ENCODE measurements at places on chromosomes 16 and 17.

GRCh38 chr16:87305505-87306391 is 11.4 kb downstream of the C16orf95 start:
- no peak for DNase-seq

- DNase-seq, result no peak
Observed at GRCh38 chr17:4520894-4521600, 22.4 kb downstream of the SPNS2 start.

DNA sequence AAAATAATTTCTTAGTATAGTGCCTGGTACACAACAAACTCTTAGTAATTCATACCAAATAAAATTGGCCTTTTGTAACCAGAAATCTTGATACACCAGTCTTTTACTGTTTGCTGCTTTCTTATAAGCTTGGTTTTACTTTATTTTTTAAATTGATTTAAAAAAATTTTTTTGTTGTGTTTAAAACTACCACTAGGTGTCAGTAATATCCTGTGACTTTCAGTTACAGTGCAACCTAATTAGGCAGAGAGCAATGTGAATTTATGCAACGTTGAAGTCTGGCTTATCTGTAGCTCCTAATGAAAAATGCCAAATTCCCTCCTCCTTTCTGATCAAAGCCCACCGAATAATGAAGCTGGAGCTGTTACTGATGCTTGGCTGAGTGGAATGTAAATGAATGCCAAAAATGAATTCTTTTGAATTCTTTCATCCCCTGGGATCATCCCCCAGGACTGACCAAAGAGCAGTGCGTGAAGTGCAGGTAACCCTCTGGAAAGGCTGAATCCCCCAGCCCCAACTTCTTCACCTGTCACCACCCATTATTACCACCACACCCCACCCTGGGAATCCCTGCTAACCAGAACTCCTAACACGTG is 3.8 kb downstream of the ERCC4 start:
- DNase-seq, result peak; percentile 11

GRCh38 chr16:48370229-48370628 is 15.0 kb downstream of the SIAH1 start:
- DNase-seq, result no peak

GRCh38 chr16:14196011-14196410 is 124.9 kb downstream of the MRTFB start:
- no peak for DNase-seq

GRCh38 chr17:68310152-68310551 is 18.9 kb downstream of the ARSG start:
- DNase-seq, result no peak

GRCh38 chr17:55420776-55421178 is 858 bp downstream of the MMD start:
- no peak for DNase-seq

DNA sequence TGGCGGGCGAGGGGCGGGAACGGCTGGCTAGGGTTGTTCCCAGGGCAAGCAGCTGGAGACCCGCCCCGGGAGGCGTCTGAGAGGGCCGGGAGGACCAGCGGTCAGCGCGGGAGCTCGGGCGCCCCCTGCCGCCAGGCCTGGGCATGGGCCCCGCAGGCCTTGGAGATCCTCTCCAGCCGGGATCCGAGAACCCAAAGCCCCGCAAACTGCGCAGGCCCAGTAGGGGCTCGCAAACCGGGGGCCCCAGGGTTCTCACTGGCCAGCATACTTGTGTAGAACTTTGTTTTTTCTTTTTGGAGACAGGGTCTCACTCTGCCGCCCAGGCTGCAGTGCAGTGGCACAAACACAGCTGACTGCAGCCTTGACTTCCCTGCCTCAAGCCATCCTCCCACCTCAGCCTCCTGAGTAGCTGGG is 20.8 kb upstream of the ZNF423 start:
- no peak for DNase-seq

- DNase-seq, result no peak
Observed at GRCh38 chr17:15091825-15092224, 173.3 kb downstream of the PMP22 start.

DNA sequence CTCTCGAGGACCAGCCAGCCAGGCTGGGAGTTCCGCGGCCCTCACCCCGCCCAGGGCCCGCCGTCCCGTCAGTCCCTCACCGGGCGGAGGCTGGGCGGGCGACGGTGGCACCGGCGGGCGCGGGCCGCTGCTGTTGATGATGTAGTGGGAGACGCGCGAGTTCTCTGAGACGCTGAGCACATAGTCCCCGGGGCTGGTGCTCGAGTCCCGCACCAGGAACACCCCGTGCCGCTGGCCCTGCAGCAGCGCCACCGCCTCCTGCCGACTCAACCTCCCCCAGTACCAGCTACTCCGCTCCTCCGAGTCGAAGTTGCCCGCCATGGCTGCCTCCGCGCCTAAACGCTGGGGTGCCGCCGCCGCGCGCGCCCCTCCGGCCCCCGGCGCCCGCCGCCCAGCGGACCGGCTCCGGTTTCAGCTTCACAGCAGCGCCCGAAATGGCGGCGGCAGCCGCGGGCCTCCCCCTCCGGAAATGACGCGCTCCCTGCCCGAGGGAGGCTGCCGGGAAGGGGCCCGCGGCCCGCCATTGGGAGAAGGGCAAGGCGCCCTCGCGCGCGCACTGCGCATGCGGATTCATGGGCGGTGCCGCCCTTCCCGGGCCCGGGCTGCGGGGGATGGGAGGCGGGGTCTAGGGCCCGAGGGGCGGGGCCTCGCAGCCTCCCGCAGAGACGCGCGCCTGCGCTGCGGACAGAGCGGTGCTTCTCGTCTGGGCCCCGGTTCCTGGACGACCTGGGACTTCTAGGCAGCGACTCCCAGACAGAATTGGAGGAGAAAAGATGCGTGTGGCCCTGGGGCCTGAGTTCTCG is at the start of gene CRK:
CRK (minus strand) TSS at position 436 of the 803 bp plus-strand sequence; CDS start at position 321, 115 bp downstream.
- peak; percentile 77 for DNase-seq

GRCh38 chr16:10971560-10971961 is 27.2 kb downstream of the CLEC16A start:
- DNase-seq, result peak; percentile 40

DNA sequence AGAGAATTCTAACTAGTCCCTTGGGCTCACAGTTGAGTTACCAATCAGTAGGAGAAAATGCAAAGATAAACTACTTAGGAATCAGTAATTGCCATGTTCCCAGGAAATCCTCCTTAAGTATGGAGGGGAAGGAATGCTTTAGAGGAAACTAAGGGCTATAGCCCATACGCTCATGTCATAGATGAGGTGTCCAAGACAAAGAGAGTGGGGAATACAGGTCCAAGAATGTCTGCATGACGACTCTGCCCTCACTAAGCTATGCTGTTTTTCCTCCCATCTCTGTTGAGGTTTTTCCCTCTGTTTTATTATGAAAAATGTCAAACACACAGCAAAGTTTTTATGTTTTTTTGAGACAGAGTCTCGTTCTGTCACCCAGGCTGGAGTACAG is 16.0 kb downstream of the LDHD start:
- DNase-seq, result no peak

DNA sequence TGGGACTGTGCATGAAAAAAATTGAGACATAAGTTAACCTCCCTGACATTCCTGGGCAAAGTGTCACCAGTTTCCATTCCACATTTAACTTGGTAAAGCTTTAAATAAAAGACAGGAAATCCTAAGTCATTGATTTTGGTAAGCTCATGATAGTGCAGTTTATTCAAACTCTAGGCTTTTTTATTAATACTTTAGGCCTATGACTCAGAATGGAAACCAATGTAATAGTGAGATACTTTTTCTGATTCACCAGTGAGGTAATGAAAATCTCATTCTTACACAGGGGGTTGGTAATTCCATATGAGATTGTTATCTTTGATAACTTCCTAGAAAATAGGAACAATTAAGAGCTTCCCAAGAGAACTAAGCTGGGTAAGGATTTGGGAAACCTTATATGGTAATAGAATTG is 91.1 kb downstream of the NLK start:
- no peak for DNase-seq

DNA sequence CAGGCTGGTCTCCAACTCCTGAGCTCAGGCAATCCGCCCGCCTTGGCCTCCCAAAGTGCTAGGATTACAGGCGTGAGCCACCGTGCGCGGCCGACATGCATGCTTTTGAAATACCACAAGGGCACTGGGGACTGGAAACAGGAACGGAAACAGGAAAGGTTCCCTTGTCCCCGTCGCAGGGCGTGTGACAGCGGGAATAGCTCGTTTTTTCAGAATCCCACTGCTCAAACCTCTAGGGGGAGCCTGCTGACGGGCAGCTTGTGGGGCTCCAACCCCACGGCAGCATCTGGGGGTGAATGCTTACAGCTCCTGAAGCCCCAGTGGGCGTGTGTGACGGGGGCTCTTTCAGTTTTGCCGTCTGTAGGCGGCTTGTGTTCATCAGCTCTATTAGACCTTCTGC is 18.8 kb upstream of the ASGR2 start:
- DNase-seq, result no peak

DNA sequence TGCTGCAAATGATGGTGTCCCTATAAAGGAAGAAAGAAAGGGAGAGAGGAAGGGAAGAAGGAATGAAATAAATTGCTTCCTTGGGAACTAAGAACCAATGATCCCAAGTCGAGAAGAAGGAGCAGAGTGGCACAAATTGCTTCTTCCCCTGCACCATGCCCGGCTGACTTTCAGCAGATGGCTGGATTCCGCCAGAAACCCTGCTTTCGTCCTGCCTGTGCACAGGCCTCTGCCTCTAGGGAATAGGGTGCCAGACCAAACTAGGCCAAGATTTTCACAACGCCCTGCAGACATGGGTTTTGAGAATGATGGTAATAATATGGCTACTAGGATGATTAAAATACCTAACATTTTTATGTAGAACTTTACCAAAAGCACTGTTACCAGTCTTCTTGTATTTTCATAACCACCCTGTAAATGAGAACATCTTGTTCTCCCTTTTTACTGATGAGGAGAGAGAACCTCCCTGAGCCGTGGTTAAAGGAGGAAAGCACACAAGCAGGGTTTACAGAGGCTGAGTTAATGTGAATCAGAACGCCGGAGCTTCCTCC is 122.1 kb upstream of the HSBP1 start:
- DNase-seq, result no peak

- no peak for DNase-seq
Observed at GRCh38 chr17:40618754-40619625, 28.6 kb downstream of the SMARCE1 start.

DNA sequence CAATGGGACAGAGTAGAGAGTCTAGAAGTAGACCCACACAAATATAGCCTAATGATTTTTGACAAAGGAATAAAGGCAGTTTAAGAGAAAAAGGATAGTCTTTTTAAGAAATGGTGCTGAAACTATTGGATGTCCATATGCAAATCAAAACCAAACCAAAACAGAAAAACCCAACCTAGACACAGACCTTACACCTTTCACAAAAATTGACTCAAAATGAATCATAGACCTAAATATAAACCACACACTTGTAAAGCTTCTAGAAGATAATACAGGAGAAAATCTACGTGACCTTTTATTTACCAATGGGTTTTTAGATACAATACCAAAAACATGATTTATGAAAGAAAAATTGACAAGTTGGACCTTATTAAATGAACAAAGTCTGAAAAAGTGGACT is 66.4 kb upstream of the MPHOSPH6 start:
- DNase-seq, result no peak

- DNase-seq, result no peak
Observed at GRCh38 chr17:65978871-65979270, 213.1 kb downstream of the CEP112 start.

- DNase-seq, result no peak
Observed at GRCh38 chr17:72853440-72854415, 238.8 kb downstream of the SLC39A11 start.

GRCh38 chr17:36628576-36628975 is 27.2 kb downstream of the MRM1 start:
- no peak for DNase-seq

GRCh38 chr16:23222929-23223328 is 40.4 kb downstream of the SCNN1G start:
- no peak for DNase-seq

- DNase-seq, result no peak
Observed at GRCh38 chr17:39800540-39800939, 62.8 kb downstream of the GRB7 start.

DNA sequence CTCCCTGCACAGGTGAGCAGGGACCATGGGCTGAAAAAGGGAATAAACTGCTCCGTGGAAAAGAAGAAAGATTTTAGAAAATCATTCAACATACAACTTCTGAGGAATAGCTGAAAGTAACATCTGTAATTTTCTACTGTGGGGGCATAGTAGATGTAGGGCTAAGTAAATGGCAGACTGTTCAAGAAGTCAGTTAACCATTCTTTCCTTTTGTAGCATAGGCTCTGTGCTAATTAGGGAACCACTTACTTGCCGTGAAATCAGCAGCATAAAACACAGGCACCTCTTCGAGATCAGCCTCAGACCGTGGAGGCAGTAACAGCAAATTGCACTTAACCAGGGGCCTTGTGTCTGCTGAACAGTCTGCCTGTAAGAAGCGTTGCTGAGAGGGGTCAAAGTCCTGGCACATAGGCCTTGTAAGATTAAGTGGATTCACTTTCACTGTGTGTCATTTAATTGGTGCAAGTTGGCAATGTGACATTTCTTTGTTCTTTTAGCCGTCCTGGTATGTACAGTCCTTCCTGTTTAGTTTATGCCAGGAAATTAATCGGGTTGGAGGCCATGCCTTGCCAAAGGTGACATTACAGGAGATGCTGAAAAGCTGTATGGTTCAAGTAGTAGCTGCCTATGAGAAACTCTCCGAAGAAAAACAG is 10.4 kb downstream of the COG1 start:
- no peak for DNase-seq

DNA sequence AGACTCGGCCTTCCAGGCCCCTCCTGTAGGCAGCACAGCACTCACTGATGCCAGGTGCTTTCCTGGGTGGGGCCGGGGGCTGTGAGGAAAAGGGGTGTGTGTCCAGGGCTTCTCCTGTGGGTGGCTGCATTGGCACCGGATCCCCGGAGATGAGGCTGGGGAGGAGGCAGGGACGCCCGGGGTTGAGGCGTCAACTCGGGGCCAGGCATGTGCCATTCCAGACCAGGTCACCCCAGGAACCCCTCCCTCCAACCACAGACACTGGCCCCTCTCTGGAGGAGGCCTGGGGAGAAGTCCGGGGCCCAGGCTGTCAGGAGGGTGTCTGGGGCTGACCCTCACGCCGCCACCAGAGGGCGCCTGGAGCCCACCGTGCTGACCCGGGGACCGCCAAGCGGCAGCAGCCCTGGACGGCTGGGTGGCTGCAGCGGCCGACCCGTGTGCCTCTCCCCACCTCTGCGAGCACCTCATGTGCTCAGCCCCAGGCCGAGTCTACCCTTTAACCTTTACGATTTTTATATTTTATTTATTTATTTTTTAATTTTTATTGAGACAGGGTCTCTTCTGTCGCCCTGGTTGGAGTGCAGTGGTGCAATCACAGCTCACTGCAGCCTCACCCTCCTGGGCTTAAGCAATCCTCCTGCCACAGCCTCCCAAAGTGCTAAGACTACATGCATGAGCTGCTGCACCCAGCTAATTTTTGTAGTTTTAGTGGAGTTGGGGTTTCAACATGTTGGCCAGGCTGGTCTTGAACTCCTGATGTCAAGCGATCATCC is 3.2 kb upstream of the METRN start:
- no peak for DNase-seq

- no peak for DNase-seq
Observed at GRCh38 chr17:50469671-50470305, 1.1 kb upstream of the CHAD start.

GRCh38 chr17:45645330-45645729 is 138.8 kb upstream of the CRHR1 start:
- DNase-seq, result no peak
